ENCODE measurements at places on chromosomes 1 and 21.

DNA sequence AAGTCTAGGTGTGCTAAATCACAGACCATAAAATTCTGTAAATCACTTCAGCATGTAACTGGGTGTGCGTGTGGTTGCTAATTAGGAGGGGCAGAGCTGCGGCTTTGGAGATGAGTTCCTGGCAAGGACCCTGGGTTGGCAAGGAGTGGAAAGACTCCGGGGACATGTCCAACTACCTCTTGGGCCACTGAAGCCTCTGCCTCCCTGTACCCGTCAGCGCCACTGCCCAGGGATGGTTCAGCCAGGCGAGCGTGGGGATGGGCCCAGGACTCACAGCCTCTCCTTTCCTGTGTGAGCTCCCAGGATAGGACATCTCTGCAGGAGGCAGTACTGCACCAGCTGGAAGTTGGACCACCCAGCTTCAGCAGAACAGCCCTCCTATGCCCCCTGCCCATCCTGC is 386.4 kb upstream of the VAMP3 start:
- no peak for ATAC-seq

GRCh38 chr1:119768778-119769177 is at the start of gene HMGCS2:
HMGCS2 (minus strand) TSS chr1:119768905; CDS start chr1:119768844, 61 bp downstream.
- ATAC-seq, result no peak

- ATAC-seq, result no peak
These were observed 373.1 kb downstream of the TBX15 start for GRCh38 chr1:118615066-118615465.

- no peak for ATAC-seq
These were observed 20.7 kb downstream of the SLC66A1 start for GRCh38 chr1:19332832-19333231.

DNA sequence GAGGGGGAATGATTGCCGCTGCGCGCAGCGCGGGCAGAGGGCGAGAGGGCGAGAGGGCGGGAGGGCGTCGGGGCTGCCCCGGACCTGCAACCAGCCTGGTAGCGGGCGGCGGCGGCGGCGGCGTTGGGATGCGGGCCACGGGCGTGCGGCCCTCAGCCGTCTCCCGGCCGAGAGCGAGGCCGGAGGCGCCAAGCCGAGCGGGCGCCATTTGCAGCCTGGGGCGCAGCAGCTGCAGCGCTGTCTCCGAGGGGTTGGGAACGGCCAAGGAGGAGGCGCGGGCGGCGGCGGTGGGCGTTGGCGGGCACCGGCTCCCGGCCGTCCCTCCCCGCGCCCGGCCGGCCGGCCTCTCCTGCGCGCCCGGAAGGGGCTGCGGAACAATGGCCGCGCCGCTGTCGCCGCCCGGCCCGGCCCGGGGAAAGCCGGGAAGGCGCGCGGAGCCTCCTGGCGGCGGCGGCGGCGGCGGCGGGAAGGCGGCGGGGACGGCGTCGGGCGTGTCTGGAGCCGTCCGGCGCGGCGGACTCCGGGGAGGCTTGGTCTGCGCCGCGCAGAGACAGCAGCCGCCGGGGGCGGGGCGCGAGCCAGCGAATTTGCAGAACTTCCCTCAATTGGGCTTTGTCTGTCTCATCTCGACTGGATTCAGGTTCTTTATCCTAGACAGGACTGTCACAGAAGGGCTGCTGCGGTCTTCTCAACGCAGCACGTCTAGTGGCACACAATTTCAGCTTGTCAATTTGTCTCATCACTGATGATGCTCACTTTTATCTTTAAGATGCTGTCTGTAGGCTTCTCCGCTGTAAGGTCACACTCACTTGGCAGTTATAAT is 35.7 kb downstream of the ZBTB8B start:
- ATAC-seq, result peak; percentile 81

DNA sequence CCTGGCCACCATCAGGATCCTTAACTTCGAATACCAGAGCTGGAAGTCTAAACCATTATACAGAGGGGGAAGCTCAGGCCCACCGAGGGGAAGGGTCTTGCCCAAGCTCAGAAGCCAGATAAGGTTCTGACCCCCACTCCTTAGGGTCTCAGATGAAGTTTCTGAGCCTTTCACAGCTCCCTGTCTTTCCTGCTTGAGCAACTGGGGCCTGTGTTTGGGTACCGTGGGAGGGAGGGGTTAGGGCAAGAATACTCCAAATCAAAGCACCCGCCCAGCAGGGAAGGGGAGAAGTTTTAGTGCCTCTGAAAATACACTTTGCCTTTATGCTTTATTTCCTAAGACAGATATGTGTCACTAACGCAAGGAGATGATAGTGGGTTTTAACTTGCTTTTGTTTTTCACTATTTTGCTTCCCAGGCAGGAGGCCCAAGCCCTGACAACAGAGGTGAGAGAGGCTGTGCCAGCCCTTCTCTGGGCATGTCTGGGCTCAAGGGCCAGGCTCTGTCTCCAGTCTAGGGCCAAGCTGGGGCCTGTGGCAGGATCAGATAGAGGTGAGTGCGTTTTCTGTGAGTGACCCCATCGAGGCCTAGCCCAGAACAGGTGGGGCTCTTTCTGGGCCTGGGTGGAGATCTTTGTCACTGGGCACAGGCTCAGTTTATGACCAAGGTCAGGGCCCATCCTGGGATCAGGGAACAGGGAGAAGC is 20.5 kb upstream of the TENT5B start:
- ATAC-seq, result peak; percentile 65

GRCh38 chr21:25577424-25578055 is 29.7 kb downstream of the MRPL39 start:
- ATAC-seq, result peak; percentile 15

DNA sequence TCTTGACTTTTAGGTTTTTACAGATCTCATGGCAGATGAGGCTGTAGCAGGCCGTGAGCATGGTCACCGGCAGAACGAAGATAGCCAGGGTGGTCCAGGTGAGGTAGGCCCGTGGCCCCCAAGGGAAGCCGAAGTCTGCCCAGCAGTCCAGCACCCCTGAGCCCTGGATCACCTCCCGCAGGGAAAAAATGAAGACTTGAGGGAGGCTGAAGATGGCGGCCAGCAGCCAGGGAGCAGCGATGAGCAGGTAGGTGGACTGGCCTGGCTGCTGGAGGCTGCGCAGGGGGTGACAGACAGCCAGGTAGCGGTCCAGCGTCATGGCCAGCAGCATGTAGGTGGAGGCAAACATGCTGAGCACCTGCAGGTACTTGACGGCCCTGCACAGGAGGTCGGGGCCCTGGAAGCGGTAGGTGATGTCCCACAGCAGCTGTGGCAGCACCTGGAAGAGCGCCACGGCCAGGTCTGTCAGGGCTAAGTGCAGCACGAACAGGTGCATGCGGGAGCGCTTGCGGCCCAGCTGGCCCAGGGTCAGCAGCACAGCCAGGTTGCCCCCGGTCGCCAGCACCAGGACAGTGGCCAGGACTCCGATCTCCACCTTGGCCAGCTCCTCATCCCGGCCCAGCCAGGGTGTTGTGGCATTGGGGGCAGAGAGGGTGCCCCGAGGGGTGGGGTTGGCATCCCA is 856 bp downstream of the AVPR1B start:
- ATAC-seq, result no peak

DNA sequence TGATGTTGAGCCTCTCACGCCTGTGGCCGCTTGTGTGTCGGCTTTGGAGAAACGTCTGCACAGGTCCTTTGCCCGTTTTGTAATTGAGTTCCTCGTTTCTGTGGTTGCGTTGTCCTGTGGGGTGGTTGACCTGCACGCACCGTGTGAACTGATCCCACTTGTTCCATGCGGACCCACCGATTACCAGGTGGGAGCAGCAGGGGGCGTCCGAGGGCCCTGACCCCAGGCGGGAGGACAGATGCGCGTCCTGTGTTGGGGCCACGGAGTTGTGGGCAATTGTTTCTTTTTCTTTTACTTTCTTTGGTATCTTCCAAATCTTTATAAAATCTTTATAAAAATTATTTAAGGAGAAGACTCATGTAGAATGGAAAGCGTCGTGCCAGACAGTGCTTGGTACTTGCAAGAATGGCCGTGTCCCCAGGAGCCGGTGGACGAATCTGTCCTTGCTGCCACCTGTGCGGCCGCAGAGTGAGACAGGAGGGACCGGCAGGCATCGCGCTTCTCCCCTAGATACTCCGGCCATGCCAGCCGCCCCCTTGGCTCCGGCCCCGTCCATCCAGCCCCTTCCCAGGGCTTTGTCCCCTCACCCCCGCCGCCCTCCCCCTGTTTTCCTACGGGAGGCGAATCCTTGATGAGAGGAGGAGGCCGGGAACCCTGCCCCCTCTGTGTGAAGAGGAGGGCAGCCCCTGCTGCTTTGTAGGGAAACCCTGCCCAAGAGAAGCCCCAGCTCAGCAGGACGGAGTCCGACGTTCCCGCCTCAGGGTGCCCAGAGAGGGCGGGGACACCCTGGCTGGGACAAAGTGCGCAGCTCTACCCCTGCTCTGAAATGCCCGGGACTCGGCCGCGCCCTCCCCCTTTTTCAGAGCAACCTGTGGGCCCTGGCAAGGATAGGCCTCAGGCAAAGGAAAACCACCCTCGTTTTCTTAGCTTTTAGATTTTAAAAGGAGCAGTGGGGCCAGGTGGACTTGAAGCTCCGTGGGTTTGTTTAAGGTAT is 41.7 kb downstream of the PRKCZ start:
- peak; percentile 44 for ATAC-seq

DNA sequence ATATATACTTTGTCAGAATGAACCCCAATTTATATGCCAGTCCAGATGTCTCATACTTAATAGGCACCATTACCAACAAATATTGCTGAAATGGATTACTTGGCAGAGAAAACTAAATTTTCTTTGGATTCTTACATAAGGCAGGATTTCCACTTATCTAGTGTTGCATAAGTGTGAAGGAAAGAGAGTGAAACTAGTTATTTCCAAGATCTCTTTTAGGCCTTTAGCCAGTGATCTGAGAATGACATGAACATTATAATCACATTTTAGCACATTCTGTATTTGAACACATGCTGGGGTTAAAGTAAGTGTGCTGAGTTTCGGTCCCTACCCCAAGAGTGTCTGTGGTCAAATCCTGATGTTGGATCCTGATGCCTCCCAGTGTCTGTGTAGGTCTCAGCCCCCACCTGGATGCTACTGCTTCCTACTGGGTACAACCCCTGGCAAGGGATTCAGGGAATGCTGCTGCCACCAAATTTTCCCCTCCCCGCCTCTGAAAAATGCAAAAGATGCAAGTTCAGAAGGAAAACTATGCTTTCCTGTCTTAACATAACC is 11.2 kb downstream of the DDAH1 start:
- no peak for ATAC-seq

- ATAC-seq, result no peak
These were observed 53.8 kb upstream of the HPDL start for GRCh38 chr1:45272913-45273371.

DNA sequence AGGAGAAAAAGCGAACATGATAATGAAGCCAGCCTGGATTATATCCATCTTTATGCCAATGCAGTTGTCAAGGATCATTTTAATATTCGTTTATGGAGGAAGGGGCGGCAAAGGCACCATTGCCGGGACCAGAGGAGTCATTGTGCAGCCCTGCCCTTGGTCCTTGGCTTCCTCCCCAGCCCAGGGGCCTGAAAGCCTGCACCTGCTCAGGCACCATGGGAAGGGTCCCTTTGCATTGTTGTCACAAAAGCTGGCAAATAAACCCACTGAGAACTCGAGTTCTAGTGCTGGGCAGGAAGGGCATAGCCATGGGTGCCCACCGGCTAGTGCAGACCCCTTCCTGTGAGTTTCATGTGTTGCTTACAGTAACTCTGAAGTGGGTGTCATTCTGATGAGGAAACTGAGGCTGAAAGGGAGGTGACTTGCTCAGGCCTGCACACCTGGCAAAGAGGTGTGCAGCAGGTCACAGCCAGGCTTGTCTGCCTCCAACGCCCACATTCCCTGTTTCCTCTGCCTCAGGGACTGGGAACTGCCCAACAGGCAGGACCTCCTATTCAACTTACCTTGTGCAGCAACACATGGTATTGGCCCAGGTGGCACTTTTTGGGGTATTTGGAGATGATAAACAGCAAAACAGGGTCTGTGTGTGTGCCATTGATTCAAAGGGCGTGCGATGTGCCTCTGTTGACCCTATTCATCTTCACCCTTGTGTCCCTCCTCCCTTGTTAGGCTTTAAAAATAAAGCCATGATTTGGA is 84.6 kb downstream of the MAN1C1 start:
- no peak for ATAC-seq

GRCh38 chr1:63403386-63403785 is 36.0 kb downstream of the ALG6 start:
- peak; percentile 70 for ATAC-seq

DNA sequence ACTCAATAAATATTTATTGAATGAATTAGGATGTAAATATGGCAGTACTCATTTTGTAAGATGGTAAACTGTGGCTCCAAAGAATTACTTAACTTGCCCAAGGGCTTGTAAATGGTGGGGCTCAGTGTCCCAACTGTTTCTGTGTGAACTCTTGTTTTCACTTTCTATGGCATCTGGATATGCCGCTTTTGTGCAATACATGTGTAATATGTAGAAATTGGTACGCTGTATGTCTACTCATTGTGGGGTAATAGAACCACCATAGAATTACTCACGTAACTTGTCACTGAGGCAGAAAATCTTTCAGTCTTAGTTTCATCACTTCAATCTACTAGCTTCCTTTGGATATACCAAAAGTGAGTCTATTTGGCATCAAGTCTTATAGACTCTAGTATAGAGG is 977 bp downstream of the PRPF3 start:
- peak; percentile 67 for ATAC-seq

DNA sequence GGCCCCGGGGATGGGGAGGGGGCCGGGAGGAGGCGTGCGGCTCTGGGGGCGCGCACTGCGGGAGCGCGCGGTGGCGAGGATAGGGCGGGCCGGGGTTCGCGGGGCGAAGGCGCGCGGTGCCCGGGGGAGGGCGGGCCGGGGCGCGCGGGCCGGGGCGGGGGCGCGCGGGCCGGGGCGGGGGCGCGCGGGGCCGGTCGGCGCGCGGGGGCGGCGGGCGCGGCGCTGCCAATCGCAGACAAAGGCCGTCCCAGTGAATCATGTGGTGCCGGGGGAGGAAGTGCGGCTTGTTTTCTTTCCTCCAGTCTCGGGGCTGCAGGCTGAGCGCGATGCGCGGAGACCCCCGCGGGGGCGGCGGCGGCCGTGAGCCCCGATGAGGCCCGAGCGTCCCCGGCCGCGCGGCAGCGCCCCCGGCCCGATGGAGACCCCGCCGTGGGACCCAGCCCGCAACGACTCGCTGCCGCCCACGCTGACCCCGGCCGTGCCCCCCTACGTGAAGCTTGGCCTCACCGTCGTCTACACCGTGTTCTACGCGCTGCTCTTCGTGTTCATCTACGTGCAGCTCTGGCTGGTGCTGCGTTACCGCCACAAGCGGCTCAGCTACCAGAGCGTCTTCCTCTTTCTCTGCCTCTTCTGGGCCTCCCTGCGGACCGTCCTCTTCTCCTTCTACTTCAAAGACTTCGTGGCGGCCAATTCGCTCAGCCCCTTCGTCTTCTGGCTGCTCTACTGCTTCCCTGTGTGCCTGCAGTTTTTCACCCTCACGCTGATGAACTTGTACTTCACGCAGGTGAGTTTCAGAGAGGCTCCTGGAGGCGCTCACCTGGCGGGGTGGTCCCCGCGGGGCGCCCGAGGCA is at the start of gene GPR137B:
Gene GPR137B, plus strand, starts transcription at position 287 of the 851 bp plus-strand sequence. Its CDS starts 84 bp downstream, at position 371.
- ATAC-seq, result peak; percentile 71

- ATAC-seq, result no peak
These were observed 99.2 kb downstream of the SGIP1 start for GRCh38 chr1:66633159-66633558.

- ATAC-seq, result peak; percentile 86
These were observed 21.8 kb downstream of the EXOC8 start for GRCh38 chr1:231315887-231316286.

All from activated T-helper 17 cell treated with anti-CD3 and anti-CD28 coated beads, Interleukin-2, amount 50 U/mL, for 72 hours (primary cell).